Pulmonary artery endothelial cell (primary cell): ENCODE measurements at places on chromosomes 13 and 19. TPM values are rescaled to one million over a fixed set of nuclear protein-coding genes. Genes with fewer than 3 reads are reported as not detected.

DNA sequence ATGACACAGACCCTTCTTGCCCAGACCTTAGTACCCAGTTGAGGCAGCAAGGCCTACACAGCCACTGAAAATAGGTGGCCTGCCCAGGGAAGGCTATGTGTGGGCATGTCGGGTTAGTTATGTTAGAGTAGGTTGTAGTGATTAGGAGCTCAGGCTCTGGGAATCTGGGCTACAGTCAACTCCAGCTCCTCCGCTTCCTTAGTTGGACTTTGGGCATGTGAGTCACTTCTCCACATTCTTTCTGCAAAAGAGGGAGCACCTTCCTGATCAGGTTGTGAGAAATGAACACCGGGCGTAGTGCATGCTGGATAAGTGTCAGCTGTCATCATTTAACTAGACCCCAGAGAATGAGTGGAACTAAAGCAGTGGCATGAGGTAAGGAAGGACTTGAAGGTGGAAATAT lies 64.8 kb downstream of the ARHGAP35 start:
- DNase-seq, result no peak

- no peak for DNase-seq
Measured at GRCh38 chr19:14603990-14604387, 21.1 kb downstream of the CLEC17A start.

Gene ZNF492
- 0.07 TPM in 2 replicates for total RNA-seq

- DNase-seq, result peak; percentile 68
Measured at GRCh38 chr19:41959056-41960053, at the start of gene RABAC1. Gene RABAC1, minus strand, starts transcription at chr19:41959321. Its CDS starts 29 bp downstream, at chr19:41959292.

GRCh38 chr13:78686461-78686860 lies 27.5 kb upstream of the OBI1 start:
- DNase-seq, result no peak

Gene ZNF625
- total RNA-seq, result 11.1 and 12.9 TPM in 2 replicates

Gene ZNF729
- total RNA-seq, result not detected in 2 replicates

Gene C13orf42
- not detected in 2 replicates for total RNA-seq

GRCh38 chr13:48858122-48858902 lies 117.4 kb upstream of the FNDC3A start:
- DNase-seq, result no peak

Gene TTC9B
- total RNA-seq, result not detected in 2 replicates

Gene CELF5
- total RNA-seq, result not detected in 2 replicates

Gene LRFN3
- total RNA-seq, result 2.6 and 3.0 TPM in 2 replicates

- peak; percentile 43 for DNase-seq
Measured at GRCh38 chr13:48749699-48750473, 96.2 kb downstream of the CYSLTR2 start.

Gene MAP4K1
- 0.13 and 0.21 TPM in 2 replicates for total RNA-seq

Gene ZSWIM4
- total RNA-seq, result 12.7 and 13.1 TPM in 2 replicates

DNA sequence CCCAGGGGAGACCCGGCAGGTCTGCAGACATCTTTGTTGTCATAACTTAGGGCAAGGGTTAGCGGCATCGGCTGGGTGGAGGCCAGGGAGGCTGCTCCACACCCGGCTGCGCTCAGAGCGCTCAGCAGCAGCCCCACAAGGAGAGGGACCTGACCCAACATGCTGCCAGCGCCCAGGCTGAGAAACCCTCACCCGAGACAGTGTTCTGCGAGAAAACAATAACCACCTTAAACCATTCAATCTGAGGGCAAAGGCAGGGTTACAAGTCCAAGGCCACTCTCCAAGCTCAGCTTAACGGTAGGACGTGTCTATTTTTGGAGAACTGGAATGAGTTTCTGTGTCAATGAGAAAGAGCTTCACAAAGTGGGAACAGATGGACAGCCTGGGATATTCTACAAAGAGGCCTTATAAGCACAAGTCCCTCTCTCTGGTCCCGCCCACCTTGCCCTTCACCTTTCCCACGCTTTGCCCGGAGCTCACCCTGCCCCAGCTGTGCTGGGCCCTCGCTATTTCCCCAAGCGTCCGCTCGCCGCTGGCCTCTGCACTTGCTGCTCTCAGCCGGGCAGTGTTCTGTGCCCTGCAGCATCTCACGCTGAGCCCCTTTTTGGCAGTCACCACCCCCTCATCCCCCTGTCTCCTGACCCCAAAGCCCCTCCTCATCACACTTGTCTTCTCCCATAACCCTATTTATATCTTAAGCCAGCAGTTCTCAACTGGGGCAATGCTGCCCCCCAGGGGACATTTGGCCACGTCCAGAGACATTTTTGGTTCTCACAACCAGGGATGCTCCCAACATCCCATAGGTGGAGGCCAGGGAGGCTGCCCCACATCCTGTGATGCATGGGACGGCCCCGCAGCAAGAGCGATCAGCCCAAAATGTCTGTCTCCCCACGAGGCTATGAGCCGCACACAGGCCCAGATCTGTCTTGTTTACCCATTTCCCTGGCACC lies 17.6 kb downstream of the PPP1R12C start:
- no peak for DNase-seq

- DNase-seq, result no peak
Measured at GRCh38 chr19:29525901-29526729, at the start of gene VSTM2B. Gene VSTM2B, plus strand, starts transcription at chr19:29525994. Its CDS starts 590 bp downstream, at chr19:29526584.

DNA sequence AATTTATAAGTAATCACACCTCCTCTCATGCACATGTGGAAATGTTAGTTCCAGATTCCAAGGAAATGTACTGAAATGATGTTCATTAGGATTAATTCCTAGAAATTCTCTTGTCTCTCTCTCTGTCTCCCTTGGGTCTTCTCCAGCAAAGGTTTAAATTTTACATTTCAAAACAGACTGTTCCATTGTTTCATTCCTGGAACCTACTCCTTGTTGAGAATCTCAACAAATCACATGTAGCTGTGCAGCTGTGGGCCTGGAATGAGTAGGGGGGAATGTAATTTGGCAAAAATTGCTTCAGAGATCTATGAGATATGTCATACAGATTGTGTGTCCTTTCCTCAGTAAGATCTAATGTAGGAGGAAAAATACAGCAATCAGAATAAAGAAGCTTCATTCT lies 46.2 kb upstream of the RFXAP start:
- DNase-seq, result no peak

Gene FXYD1
- 0.26 TPM in 1 of 2 replicates, not detected in the other for total RNA-seq

DNA sequence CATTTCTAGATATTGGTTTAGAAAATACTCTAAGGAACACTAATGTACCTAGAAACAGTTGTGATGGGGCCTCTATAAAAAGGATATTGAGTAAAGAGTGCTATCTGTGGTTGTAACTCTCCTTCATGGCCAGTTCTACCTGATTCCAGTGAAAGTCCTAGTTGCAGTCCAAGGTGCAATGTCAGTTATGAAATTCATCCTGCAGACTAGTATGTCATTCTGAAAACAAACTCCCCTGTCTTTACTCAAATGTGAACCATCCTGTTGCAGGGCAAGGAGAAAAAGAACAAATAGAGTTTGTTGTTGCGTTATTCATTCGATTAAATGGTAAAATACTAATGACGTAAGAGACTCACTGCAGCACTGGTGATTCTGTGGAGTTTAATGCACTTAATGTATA lies 18.3 kb upstream of the N4BP2L1 start:
- DNase-seq, result no peak

DNA sequence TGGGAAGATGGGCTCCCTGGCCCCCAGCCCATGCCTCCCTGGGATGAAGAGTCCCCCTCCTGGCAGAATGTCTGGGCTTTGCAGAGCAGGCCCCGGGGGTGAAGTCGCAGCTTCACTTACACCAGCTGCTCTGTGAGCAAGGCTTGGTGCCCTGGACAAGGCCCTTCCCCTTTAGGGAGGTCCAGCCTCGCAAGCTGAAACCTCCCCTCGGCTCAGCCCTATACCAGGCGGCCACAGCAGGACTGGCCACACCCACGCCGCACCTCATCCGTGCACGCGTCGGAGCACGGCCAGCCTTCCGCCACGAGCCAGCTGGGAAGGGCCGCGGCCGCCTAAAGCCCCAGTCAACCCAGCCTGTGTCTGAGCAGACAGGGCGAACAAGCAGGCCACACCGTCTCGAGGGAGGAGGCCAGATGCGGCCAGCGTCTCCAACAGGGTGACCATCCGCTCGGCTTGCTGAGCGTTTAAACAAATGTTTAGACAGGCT lies 83.2 kb upstream of the MCF2L start:
- peak; percentile 51 for DNase-seq

DNA sequence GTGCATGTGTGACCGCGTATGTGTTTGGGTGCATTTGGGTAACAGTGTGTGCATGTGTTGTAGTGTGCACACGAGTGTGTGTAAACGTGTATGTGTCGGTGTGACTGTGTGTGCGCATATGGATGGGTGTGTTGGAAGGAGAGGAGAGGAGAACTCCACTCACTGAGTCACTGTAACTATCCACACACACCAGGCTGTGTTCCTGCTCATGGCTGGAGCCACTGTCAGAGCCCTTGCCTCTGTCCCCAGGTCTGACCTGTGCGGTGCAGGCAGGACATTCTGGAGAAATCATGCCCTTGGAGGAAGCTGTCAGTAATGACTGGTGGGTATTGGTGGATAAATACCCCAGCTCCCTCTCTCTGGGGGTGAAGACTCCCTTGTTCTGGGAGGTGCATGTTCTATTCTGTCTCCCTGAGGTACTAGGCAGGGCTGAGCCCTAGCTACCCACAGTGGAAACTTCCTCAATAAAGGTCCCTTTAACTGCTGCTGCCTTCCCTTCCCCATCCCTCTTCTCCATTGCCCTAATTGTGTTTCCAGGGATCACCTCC lies 48.4 kb downstream of the CYP4F22 start:
- DNase-seq, result no peak

GRCh38 chr13:91896547-91896946 lies 498.1 kb downstream of the GPC5 start:
- no peak for DNase-seq

DNA sequence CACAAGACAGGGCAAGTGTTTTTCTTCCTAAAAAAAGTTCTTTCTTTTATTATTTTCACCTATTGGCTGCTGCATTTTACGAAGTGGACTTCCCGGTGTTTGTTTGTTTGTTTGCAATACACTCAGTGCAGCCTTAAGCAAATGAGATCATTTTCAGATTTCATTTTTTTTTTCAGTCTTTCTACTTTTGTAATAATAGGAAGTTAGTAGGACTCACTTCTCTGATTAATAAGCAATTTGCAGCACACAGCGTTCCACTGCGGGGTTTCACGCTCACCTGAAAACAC lies 128.3 kb downstream of the STK24 start:
- DNase-seq, result no peak

GRCh38 chr19:6543866-6544347 lies 13.1 kb downstream of the TNFSF9 start:
- DNase-seq, result no peak

Gene NLRP9
- total RNA-seq, result under 0.01 TPM in 1 of 2 replicates, not detected in the other

DNA sequence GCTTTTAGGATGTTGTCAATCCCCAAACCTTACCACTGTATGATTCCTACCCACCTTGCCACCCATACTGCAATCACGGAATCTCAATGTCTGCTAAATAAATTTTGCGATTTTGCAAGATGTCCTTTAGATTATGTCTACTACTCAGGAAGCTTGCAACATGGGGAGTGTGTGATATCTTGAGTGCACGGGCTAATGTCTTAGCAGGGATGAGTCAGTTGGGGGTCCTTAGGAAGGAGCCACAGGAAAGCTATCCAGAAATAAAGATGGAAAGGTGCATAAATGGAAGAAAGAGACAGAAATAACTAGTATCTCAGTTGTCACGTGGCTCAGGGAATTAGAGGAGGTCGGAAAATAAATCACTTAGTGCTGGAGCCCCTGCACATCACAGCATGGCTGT lies 77.1 kb downstream of the NALCN start:
- no peak for DNase-seq

- no peak for DNase-seq
Measured at GRCh38 chr13:79297128-79297527, 108.9 kb downstream of the RBM26 start.

GRCh38 chr19:54444737-54445136 lies 4.3 kb upstream of the LENG8 start:
- no peak for DNase-seq

Gene FCAR
- total RNA-seq, result not detected in 2 replicates

Gene MFSD12
- 65.7 and 72.8 TPM in 2 replicates for total RNA-seq

- DNase-seq, result no peak
Measured at GRCh38 chr19:10139952-10140351, 20.3 kb upstream of the EIF3G start.

DNA sequence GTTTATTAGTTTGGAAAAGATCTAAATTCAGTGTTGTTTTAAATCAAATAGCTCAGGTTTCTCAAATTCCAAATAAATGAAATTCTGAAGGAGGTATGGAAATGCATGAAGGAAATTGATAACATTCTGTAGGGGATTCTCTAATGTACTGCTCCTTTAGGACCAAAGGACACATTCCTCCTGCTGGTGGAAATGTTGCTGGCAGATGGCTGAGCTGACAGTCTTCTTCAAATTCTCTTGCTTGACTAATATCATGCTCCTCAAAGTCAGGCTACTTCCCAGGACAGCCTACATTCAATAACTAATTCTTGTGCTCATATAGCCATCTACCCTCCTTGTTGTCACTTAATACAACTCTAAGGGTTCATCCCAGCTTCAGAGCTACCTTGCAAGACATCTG lies 1118.5 kb downstream of the PCDH9 start:
- no peak for DNase-seq

DNA sequence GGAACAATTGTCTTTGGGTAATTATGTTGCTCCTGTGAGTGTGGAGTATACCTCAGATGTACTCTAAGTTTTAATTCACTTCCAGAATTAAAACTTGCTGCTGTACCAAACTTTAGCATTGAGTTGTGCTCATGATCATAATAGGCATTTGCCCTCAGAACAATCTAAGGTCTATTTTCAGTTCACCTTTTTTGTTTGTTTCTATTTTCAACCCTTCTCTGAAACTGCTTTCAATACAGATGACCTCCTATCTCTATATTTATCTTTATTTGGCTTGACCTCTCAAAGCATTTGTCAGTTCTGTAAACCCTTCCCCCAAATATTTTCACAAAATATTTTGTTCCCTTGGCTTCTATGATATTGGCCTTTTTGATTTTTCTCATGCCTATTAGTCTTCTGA lies 873.0 kb downstream of the OLFM4 start:
- DNase-seq, result no peak

Gene HCST
- total RNA-seq, result not detected in 2 replicates

DNA sequence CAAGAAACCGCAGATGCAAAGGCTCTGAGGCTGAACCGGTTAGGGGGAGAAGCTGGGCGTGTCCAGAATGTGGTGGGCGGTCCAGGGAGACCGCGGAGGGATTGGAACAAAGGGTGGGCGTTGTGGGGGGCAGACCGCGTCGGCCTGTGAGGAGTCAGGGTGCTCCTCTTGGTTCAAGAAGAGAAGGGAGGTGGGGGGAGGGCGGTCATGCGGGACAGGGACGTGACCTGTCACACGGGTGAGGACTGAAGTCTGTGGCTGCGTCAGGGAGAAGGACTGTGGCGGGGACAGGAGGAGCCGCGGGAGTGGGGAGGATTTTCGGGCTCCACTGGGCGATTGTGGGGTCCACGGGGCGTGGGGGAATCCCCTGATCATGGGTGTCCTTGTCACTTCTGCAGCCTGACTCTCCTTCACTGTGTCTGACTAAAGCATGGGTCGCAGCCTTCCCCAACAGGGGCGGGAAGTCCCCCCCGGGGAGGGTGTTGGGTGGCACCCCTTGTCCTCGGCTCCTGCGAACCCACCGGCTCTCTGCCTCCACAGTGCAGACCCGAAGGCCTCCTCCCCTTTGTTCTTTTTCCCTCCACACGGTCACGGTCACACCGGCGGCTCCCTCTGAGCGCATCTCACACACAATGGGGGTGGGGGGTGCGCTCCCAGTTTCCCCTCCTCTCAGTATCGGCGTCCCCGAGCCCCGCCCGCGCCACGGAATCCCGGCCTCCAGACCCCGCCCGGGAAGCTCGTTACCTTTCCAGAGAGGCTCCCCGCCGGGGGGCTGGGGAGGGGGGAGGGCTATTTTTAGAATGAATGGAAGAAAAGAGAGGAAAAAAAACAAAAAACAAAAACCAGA lies 16.4 kb upstream of the KCNN1 start:
- DNase-seq, result no peak

- DNase-seq, result no peak
Measured at GRCh38 chr19:39509233-39509632, 5.7 kb upstream of the SELENOV start.

Gene FAM216B
- total RNA-seq, result not detected in 2 replicates
